Mammary epithelial cell (primary cell): ENCODE measurements at places on chromosomes 7 and 10.
A peak's percentile ranks its signal among the peaks of the same experiment; 100 is the strongest.

- no peak for DNase-seq
These were observed 1121.4 kb downstream of the XPNPEP1 start for GRCh38 chr10:108801775-108802517.

DNA sequence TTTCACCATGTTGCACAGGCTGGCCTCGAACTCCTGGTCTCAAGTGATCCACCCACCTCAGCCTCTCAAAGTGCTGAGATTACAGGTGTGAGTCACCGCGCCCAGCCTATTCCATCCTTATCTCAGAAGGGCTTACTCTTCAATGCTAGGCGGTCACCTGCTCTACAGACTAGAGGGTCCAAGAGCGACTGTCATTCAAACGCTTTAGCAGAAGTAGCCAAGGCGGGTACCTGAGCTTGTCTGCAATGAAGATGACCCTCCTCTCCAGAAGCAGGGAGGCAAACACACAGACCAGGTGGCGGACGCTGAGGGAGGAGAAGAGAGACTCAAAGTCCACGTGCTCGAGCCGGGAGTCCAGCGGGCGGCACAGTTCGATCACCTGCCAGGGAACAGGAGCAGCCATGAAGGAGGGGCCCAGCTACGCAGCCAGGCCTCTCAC lies 65.1 kb upstream of the MKRN1 start:
- DNase-seq, result no peak

DNA sequence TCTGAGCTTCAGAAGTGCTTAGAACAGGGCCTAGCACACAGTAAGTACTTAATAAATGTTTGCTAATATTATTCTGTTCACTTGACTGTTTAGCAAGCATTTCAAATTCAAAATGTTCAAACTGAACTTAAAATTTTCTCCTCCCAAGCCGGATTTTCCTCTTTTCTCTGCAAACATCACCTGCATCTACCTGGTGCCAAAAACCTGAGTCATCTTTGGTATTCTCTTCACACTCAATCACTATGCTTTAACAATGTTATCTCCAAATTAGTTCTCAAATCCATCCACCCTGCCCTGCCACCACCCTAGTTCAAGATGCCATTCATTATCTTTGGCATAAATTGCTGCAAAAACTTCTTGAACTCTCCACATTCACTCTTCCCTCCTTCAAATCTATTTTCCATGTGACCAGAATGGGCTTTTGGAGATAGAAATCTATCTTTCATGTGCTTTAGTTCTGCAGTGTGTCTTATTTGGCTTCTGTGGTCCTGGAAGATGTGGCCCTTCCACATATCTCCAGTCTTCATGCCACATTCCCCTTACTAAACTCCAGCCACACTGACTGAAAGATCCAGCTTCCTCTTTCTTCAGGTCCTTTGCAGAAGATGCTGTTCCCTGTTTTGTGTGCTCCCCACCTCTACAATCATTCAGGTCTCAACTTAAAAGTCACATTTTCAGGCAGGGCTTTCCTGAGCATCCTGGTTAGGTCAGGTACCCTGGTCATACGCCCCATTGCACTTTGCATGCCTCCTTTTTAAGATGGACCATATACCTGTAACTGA lies 2.0 kb downstream of the GGCT start:
- DNase-seq, result peak; percentile 21

DNA sequence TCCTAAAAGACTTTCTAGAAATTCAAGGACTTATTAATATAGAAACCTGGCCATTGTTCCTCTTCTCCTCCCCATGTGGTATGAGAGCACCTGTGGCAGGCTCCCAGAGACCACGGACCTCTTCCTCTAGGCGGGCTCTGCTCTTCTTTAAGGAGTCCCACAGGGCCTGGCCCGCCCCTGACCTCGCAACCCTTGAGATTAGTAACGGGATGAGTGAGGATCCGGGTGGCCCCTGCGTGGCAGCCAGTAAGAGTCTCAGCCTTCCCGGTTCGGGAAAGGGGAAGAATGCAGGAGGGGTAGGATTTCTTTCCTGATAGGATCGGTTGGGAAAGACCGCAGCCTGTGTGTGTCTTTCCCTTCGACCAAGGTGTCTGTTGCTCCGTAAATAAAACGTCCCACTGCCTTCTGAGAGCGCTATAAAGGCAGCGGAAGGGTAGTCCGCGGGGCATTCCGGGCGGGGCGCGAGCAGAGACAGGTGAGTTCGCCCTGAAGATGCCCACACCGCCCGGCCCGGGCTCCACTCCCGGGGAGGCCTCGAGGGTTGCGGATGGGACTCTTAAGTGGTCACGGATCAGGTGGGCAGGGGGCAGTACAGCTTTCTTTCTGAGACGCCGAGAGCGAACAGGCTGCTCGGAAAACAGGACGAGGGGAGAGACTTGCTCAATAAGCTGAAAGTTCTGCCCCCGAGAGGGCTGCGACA lies at the start of gene SLC26A4:
Gene SLC26A4, plus strand, starts transcription at position 448 of the 700 bp plus-strand sequence. CDS start 814 bp downstream, outside the sequence.
- DNase-seq, result no peak

DNA sequence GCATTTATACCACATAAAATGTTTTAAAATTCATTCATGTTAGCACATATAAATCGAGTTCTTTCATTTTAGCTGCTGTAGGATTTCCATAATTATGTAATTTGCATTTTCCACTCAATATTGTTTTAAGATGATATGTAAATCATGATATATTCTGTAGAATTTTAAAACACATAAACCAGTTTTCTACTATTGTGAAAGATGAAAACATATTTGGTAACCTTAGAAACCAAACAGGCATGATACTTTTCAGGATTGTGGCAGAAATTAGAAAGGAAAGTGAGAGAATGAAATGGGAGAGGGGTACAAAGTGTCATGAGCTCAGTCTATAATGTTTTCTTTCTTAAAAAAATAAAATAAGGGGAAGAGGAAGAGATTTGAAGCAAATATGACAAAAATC lies 269.3 kb downstream of the PPP1R3A start:
- no peak for DNase-seq

DNA sequence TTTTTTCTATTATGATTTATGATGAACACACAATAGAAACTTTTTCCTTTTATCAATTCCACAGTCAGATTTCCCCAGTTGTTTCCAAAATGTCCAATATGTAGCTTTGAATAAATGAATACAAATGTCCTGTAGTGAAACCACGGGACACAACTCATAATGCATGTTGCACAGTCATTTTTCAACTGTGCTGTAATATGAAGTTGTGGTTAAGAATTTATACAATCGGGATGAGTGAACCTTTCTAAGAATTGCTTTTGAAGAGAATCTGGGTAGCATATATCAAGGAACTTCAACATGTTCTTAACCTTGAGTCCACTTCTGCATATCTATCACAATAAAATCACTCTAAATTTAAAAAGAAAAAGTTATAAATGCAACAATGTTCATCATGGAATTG lies 14.6 kb upstream of the ST7 start:
- no peak for DNase-seq

GRCh38 chr10:128854204-128854603 lies 612.8 kb upstream of the MGMT start:
- DNase-seq, result no peak

DNA sequence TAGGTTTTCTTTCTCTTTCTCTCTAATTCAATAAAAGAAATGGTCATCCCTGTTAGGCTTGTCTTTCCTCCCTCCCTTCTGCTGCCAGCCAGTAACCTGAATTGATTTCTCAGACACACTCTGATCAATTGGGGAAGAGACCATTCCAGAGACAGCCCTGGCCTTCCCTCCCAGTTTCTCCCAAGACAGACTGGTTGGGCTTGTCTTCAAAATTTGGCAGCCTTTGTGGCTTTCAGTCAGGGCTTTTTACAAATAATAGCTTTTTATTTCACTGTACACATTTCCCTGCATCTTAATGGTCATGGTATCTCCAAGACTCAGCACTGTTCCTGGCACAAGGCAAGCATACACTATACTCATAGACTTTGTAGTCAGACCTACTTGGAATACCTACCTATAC lies 33.9 kb downstream of the BCAP29 start:
- no peak for DNase-seq

GRCh38 chr10:78764436-78764835 lies 304.3 kb upstream of the ZMIZ1 start:
- DNase-seq, result no peak

DNA sequence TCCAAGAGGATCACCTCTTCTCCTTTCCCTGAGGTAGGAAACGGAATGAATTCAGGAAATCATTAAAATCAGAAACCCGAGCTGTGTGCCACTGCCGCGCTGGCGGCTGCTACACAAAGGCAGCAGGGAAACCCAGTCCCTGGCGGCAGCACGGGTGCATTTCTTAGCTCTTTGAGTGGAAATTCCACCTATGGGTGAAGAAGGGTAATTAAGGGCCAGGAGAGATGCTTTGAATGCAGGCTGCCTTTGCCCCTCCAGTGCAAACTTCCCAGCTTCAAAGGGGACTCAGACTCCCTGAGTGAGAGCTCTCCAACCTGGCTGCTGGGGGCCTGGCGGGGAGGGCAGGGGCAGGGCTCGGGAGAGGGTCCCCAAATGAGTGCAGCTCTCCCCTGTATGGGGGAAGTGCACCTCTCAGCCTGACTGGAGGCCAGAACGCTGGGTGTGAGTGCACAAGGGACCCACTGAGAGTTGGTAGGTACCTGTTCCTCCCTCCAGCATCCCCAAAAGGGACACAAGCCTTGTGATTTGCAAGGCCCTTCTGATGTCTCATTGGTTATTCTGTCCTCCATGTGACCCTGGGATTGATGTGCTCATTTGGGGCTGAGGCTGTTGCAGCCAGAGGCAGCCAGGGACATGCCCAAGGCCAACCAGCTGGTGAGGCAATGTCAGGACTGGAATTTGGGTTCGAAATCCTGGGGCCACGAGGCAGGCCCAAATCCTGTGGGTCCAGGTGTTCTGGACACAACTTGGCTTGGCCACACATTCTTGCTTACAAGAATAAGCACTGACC lies 16.3 kb upstream of the ZMIZ1 start:
- DNase-seq, result no peak

DNA sequence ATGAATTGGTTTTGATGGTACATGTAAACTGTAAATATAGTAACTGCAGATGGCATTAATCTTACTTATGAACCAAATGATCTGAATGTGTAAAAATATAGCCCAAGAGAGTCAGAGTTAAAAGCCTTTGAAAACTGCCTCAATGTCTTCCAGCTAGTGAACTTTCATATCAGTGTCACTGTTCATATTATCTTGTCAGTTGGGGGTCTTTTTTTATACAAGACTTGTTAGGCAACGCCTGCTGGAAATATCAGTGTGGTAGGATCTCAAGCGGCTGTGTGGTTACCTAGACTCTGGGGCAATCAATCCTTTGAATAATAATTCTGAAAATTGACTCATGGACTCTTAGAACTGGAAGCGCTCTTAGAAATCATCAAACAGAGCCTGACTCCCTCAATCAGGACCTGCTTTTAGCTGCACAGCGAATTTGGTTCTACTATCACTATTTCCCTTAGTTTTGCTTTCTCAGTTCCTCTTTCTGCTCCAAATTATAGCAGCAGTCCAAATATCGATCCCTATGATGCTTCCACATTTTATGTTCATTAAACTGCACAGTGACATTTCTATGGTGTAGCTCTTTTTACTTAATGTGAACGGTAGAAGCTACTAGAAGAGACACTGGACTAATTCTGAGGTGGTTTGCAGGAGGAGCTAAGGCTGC lies 100.1 kb upstream of the COL1A2 start:
- DNase-seq, result no peak

DNA sequence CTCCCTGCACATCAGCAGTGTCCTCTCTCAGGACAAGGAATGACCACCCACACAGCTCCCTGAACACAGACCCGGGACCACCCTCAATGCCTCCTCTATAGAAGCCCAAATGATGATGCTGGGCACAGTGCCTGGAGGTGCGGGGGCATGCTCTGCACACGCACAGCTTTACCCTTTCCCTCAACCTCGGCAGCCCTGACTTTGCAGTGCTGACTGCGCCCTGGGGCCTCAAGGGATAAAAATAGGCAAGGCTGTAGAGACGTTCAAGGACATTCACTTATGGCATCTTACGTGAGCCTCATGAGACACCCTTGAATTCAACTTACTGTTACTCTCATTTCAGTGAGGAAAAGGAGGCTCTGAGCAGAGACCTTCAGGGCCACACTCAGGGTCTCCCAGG lies 521.6 kb upstream of the MGMT start:
- DNase-seq, result no peak

GRCh38 chr7:66899552-66900280 lies 21.3 kb upstream of the TMEM248 start:
- no peak for DNase-seq

GRCh38 chr7:105886776-105887175 lies 10.4 kb upstream of the ATXN7L1 start:
- DNase-seq, result no peak

GRCh38 chr10:65751896-65752295 lies 1173.9 kb upstream of the LRRTM3 start:
- DNase-seq, result peak; percentile 65

GRCh38 chr7:129853661-129854268 lies 99.0 kb downstream of the UBE2H start:
- DNase-seq, result peak; percentile 92

GRCh38 chr10:49761789-49762565 lies at the start of gene OGDHL:
Gene OGDHL (minus strand): TSS chr10:49762323. CDS start chr10:49758592, 3,731 bp downstream.
- DNase-seq, result peak; percentile 44

DNA sequence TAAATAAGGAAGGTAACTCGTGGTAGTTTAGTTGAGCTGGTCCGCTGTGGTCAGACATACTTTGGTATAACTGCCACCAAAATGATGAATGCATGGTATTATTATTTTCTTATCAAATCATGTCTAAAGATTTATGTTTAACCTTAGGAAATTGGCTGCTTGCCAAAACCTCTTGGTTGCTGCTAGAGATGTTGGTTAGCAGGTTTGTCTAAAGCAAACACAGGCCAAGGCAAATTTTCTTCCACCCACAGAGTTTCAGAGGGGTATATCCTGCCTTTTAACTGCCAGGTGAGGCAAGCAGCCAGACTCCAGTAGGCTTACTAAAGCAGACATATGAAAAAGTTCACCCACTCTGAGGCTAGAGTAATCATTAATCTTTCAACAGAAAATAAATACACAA lies 101.4 kb downstream of the SEMA3E start:
- peak; percentile 82 for DNase-seq

DNA sequence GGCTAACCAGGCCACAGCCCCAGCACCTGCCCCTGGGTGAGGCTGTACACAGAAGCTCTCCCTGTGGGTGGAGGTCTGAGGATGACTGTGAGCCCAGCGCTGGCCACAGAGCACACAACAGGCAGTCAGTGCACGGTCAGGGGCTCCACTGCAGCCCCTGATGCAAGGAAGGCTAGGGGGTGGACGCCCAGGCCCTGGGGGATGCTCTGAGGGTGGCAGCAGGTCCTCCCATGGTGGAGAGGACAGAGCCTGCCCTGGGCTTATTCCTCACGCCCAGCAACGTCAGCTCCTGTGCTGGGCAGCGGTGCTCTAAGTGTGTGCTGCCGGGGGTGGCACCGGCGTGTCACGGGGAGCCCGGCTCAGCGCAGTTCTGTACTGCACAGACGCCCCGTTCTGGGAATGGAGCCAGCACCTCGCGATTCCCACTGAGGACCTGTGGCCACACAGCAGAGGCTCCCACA lies 223.2 kb downstream of the MAD1L1 start:
- DNase-seq, result no peak

DNA sequence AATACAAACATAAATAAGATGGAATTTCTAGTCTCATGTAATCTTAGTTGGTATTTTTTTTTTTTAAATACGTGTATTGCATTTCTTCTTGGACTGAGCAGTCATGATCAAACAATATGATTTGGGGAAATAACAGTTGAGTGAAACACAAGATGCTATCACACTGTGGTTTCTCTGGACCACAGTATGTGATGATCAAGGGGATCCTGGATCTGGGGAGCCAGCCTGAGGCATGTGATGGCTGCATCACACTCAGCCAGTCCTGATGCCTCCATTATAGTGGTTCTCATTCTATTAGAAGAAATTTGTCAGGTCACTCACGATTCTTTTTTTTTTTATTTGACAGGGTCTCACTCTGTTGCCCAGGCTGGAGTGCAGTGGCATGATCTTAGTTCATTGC lies 495.9 kb upstream of the POT1 start:
- peak; percentile 14 for DNase-seq
